ENCODE measurements at places on chromosomes 11 and 22.
A peak's percentile ranks its signal among the peaks of the same experiment; 100 is the strongest.

GRCh38 chr11:110479108-110480101 lies 49.7 kb downstream of the FDX1 start:
- DNase-seq = no peak

DNA sequence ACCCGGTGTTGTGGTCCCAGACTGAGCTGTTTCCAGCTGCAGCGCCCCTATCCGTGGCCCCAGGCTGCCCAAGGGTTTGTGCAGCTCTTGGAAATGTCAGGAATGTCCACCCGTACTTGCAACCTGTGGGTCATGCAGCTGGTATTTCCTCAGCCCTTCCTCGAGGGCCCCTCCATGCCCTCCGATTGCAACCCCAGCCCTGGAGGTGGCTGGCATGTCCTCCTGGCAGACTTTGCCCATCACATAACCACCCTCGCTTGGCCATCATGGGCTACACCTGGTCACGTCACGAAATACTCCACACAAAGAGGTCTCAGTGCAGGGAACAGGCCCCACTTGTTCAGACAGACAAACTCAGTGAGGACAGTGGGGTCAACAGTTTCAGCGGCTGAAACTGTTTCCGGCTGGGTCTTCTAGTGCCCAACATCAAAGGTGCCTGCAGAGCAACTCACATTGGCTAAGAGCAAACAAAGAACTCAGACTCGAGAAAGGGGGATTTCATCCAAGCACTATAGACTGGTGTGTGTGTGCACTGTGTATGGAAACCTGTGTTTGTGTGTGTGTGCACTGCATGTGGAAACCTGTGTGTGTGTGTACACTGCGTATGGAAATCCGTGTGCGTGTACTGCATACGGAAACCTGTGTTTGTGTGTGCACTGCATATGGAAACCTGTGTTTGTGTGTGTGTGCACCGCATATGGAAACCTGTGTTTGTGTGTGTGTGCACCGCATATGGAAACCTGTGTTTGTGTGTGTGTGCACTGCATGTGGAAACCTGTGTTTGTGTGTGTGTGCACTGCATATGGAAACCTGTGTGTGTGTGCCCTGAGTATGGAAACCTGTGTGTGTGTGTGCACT lies 72.8 kb upstream of the CCND1 start:
- DNase-seq = no peak

- peak; percentile 23 for DNase-seq
Observed at GRCh38 chr22:19115628-19116027, 6.6 kb downstream of the DGCR2 start.

GRCh38 chr11:5269715-5270147 lies at the start of gene HBE1:
Gene HBE1 (minus strand): TSS chr11:5269945. CDS start chr11:5269890, 55 bp downstream.
- DNase-seq = no peak

GRCh38 chr22:47445716-47446290 lies 683.4 kb downstream of the TBC1D22A start:
- DNase-seq = no peak

- DNase-seq = peak; percentile 40
Observed at GRCh38 chr11:75198278-75198973, 42.1 kb upstream of the TPBGL start.

DNA sequence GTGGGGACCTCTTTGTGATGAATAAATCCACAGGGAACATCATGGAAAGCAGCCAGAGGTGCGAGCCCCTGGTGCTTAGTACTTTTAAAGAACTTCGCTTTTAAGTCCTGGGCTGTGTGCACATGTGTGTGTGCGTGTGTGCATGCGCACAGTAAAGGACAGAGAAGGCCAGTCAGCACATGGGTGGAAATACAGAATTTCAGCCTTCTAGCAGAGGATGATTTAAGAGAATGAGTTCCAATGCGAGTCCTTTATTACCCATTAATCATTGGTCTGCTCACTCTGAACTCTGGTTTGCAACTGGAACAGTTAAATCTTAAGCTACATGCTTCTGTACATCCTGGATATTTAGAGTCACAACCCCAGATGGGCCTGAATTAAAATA lies 18.9 kb downstream of the TEAD1 start:
- DNase-seq = no peak

DNA sequence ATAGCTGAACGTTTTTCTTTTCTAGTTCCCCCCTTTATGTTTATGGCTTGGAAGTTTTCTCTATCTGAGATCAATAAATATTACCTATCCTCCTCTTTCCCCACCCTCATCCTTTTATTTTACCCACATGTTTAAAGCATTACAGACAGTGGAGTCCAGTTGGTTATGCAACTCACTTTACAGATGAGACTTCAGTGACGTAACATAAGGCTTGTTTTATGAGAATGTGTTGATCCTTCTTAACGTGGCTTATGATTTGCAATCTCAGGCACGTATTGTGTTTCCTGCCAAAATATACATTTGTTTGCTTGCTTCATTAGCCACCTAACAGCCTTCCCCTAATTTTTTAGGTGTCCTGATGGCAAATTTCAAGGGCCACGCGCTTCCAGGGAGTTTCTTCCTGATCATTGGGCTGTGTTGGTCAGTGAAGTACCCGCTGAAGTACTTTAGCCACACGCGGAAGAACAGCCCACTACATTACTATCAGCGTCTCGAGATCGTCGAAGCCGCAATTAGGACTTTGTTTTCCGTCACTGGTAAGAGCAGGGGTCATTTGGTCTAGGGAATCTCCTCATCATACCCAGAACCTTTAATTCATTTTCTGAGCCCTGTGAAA lies 36.6 kb downstream of the TMEM45B start:
- DNase-seq = no peak

GRCh38 chr22:44548981-44549380 lies 50.9 kb upstream of the RTL6 start:
- DNase-seq = peak; percentile 28

DNA sequence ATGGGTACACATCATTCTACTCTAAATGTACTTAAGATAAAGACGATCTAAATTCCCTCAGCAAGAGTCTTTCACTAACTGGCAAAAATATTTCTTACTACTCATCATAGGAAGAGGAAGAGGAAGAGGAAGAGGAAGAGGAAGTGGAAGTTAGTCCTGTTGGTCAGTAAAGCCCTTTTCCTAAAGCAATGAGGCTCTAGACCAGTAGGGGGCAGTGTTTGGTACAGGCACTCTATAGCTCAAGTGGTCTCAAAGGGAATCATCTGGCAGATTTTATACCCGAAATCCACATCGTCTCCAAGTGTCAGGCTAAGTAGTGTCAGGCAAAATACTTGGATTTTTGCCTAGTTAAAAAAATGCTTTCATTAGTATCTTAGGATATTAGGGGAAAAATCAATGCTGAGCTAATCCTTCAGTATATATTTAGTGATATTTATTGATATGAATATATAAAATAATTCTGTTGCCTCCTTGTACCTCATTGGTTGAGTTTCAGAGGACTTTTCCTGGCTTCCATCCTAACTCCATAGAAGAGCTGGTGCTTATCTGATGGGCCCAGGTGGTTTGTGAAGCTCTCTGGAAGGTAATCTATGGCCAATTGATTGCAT lies 7.7 kb downstream of the BLID start:
- no peak for DNase-seq

DNA sequence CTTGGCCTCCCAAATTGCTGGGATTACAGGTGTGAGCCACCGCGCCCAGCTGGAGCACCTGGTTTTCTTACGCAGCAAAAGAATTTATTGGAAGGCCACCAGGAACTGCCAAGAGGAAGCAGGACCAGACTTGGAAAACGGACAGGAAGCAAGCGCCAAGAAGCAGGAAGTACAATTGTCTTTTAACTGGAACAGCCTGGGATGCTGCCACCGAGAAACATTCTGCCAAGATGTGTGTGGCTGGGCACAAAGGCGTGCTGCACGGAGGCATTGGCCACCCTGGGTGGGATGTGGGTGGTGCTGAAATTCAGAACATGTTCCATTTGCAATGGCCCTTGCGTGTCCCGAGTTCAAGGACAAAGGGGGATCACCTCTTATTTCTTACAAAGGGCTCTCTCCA lies 15.4 kb downstream of the SLC3A2 start:
- DNase-seq = no peak

- no peak for DNase-seq
Observed at GRCh38 chr22:21779444-21779843, 43.9 kb upstream of the YPEL1 start.

DNA sequence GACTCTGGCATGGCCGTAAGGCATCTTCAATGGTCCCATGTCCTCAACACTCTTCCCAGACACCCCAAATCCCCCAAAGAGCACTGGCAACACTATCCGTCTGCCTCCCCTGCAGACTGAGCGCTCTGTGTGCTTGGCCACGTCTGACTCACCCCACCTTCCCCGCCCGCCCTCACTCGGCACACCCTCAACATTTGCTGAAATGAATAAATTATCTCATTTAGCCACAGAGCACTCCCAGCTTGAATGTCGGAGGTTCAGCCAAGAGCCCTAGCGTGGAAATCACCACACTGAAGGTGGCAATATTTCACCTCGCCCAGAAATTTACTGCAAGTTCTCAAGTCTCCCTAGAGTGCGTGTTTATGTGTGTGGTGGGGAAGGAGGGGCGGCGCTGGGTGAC lies 46.6 kb upstream of the TCF20 start:
- DNase-seq = peak; percentile 75

- no peak for DNase-seq
Observed at GRCh38 chr11:122697636-122698167, 42.2 kb downstream of the UBASH3B start.

DNA sequence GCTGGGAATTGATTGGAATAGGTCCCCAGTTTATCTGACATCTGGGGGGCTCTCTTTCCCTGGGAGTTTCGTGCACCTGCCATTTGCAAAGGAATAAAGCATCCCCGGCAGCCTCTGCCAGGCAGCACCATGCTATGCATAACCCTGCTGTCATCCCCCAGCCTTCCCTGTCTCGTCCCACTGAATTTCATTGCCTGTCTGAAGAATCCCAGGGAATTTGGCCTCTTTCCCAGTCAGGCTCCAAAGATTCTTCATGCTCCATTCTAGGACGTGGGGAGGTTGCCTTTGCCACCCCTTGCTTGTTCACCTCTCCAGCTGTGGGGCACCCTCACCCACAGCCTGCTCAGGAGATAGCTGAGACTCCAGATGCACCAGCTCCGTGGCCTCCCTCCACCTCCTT lies 195.1 kb upstream of the TBCEL start:
- DNase-seq = no peak

- no peak for DNase-seq
Observed at GRCh38 chr11:86388198-86388597, 13.5 kb downstream of the CCDC81 start.

DNA sequence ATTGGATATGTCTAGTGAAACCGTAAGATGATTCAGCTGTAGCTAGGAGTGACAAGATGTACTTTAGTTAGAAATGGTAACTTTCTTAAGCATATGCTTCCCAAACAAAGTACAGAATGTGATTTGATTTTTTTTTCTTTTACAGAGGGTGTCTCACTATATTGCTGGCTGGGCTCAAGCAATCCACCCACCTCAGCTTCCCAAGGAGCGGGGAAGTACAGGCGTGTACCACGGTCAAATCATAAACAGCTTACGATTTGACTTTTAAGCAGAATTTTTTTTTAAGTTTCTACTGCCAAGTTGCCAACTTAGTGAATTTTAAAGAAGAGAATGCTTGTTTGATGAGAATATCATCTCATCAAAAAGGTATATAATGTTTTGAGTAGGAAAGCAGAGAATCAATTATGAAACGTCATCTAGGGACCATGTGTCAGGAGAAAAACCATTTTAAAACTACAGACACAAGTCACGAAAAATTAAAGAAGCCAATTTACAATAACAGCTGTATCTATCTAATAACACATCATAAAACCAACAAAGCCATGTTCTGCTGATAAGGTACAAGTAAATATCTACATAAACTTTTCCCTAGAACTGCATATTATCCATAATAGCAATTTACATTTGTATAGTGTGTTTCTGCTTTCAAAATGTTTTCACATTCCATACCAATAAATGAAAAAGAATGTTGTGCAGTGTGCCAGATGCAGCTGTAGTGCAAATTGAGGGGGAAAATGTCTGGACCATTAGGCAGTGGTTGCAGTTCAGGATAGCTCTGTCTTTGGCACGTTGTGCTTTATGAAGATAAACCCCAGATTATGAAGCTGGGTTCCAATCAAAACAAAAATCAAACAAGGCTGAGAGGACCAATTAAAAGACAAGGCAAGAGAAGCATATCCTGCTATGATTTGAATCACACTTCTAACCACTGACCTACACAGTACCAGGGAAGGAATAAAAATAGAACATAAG lies 33.7 kb upstream of the USP47 start:
- no peak for DNase-seq

DNA sequence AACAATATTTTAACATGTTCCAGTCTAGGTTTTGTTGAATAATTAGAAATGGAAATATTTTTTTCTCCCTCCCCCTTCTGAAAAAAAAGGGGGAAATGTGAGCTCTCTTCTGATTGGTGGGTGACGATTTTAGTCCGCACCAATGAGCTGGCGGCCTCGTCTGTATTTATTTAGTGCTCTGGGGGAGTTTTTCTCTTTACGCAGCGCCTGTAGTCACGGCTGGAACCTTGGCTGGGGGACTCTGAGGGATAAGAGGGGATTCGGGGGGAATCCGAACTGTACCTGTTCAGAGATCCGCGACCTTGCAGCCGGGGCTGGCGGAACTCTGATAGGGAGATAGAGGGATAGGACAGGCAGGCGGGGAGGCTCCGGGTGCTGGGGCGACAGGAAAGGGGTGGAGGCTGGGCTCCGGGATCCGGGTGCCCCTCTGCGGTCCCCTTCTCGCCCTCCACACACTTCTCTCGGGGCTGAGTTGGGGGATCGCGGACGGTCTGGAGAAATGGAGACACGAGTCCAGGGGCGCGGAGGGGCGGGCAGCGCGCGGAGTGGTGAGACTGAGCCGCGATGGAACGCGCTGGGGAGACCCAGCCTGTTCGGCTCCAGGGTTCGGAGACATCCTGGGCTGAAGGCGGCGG lies 99.7 kb upstream of the HSD17B12 start:
- no peak for DNase-seq

DNA sequence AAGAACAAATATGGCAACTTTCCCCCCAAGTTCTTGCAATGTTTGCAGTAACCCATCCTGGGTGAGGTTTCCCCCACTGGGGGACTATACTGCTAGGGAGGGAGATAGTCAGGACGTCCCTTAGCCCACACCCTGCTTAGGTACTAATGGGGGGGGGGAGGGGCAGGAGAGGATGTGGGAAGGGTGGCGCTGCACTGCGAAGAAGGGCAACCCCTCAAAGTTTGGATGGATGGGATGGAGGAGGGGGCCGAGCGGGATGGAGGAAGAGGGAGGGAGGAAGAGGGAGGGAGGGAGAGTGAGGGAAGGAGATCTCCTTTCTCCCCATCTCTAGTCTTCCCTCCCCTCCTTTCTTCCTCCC lies 100.6 kb upstream of the HSD17B12 start:
- DNase-seq = no peak
